ENCODE measurements at places on chromosomes 13 and 19. TPM values are rescaled to one million over a fixed set of nuclear protein-coding genes. Genes with fewer than 3 reads are reported as not detected.

Gene CD79A
- not detected for total RNA-seq

Gene IQCN
- total RNA-seq = 0.07 TPM

Gene CABP5
- not detected for total RNA-seq

Gene PSG6
- not detected for total RNA-seq

Gene ERICH6B
- total RNA-seq = not detected

DNA sequence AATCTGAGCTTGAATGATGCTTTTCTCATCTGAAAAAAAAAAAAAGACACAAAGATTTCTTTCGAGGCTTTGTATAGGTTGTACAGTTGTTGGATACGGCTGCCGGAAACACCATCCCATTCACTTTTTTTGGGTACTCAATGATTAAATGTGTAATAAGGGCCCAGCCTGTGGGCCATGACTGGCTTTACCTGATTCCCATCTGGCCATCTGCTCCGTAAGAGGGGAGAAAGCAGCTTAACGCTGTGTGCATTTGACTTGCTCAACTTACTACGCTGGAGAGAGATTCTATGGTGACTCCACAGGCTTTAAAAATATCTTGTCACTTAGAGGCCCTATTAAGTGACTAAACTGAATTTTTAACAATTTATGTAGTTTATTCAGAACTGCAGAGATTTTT, 731 bp downstream of the ZNF558 start:
- no peak for DNase-seq

- no peak for DNase-seq
Measured at GRCh38 chr19:35088131-35088913, 27.3 kb upstream of the FXYD3 start.

GRCh38 chr19:42480335-42481095, 37.8 kb upstream of the CXCL17 start:
- no peak for DNase-seq

DNA sequence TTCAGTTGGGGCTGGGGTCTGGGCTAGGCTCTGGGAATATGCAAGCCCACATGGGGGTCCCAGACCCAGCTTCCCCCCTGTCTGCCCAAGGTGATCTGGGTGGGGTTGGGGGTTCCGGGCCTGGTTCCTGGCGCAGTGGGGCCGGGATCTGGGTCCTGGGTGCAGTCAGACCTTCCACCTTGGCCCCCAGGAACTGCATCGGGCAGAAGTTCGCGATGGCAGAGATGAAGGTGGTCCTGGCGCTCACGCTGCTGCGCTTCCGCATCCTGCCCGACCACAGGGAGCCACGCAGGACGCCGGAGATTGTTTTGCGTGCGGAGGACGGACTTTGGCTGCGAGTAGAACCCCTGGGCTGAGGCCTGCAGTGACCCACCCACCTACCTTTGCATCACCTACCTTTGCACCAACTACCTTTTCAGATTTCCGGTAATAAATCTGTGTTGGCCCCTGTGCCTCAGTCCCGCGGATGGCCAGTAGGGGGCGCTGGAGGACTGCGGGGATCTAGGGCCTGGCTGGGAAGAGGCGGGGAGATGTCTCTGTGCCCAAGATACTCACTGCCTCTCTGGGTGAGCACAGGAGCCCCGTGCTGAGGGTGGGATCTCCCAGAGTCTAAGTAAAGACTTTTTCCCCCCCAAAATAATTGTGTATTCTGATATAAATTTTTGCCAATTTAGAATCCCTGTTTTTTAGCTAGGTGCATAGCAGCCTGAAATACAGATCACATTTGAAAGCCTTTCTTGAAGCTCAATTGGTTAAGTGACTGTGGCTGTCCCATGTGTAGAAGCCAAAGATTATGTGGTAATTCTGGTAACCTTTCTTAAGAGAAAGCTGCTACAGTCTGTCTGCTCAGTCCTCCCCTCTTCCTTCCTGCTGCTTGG, 11.5 kb upstream of the CYP4F3 start:
- peak; percentile 8 for DNase-seq

DNA sequence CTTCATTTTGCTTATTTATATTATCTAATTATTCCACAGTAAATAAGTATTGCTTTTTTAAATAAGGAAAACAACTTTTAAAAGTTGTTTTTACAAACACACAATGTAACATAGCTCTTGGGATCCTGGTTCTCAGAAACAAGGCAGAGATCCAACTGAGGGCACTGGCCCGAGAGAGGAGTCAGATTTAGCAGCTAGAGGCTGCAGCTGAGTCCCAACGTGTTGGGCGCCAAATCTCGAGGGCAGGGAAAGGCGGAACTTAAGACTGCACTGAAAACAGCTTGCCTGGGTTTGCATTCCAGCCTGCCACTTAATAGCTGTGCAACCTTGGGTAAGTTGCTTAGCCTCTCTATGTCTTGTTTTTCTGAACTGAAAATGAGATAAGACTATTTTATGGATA, 16.4 kb upstream of the WASF3 start:
- no peak for DNase-seq

- no peak for DNase-seq
Measured at GRCh38 chr19:3146677-3147100, 10.9 kb downstream of the GNA15 start.

- no peak for DNase-seq
Measured at GRCh38 chr13:35894636-35895035, 236.5 kb downstream of the DCLK1 start.

- no peak for DNase-seq
Measured at GRCh38 chr13:33394294-33394932, 108.9 kb upstream of the STARD13 start.

DNA sequence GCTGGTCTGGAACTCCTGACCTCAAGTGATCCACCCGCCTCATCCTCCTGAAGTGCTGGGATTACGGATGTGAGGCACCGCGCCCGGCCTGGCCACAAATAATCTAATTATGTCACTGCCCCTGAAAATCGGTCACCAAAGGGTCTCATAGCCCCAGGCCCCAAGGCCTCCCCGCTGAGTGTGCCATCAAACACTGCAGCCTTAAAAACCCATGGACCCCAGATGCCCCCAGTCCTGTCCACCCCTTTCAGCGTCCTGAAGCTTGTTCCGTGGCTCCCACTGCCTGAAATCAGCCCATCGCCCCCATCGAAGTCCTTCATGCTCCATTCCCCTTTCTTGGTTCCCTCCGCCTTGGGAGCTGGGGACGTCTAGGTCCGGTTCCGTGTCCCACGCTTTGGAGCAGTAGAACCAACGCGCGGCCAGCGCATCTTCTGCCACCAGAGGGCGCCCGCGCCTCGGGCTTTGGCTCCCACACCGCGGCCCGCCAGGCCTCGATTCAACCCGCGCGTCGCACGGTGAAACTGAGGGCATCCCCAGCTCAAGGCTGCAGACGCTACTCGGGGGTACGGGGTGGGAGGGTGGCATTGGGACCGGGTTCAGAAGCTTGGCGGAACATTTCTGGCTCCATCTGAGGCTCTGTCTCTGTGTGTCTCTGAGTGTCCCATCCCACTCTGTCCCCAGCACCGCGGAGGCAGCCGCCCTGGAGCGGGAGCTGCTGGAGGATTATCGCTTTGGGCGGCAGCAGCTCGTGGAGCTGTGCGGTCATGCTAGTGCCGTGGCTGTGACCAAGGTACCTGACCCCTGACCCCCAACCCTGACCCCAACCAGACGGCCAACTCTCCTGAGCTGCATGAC, 3.5 kb downstream of the YJEFN3 start:
- no peak for DNase-seq

GRCh38 chr13:28490061-28490460, 4.9 kb downstream of the FLT1 start:
- peak; percentile 66 for DNase-seq

DNA sequence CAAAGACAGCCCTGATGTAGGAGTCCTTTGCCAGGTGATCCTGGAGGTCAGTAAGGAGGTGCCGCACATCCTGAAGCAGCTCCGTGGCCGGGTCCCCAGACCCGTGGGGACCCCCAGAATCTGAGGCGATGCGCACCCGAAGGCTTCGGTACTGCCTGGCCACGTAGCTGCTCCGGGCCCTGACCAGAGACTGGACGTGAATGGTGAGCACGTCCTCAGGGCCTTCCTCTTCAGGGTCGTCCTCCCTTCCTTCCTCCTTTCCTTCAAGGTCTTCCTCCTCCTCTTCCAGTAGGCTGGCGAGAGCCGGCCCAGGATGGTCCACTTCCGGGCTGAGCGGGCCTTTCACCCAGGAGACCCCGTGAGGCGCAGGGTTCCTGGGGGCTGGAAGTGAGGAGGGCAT, 7.5 kb downstream of the RINL start:
- no peak for DNase-seq

- DNase-seq = no peak
Measured at GRCh38 chr13:49023431-49023830, 47.7 kb downstream of the FNDC3A start.

DNA sequence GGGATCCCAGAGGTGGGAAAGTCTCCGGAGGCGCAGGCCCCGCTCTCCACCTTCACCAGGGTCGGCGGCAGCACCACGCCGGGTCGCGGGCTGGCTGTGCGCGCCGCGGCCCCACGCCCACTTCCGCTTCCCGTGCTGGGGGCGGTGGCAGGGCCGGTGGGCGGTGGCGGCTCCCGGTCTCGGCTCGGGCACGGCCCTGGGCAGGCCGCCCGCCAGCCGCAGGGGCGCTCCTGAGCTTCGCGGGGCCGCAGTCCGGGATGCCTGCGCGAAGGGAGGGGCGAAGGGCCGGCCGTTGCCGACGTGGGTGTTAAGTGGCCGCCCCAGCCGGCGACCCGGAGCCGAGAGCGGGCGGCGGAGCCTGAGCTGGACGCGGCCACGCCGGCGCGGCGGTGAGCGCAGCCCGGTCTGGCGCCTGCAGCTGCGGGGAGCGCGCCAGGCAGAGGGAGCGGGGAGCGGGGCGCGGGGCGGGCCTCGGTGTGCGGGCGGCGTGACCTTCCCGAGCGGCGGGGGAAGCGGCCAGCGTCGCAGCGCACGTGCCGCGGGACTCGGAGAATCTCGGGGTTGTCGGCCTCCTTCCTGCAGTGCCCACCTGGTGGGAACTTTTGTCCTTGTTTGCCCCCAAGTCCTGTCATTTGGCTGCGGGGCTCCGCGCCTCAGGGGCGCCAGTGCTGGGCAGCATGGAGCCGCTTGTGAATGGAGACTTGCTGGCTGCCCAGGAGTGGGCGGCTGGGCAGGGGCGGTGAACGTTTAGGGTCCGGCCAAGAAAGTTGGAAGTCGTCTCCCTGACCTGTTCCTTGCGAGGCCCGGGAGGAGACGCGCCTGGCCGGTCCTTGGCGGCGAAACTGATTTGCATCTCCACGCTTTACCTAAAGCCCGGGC, at the start of gene SLC25A15:
Gene SLC25A15 (plus strand): TSS at position 337 of the 879 bp plus-strand sequence. CDS start 3,616 bp downstream, outside the sequence.
- peak; percentile 60 for DNase-seq

DNA sequence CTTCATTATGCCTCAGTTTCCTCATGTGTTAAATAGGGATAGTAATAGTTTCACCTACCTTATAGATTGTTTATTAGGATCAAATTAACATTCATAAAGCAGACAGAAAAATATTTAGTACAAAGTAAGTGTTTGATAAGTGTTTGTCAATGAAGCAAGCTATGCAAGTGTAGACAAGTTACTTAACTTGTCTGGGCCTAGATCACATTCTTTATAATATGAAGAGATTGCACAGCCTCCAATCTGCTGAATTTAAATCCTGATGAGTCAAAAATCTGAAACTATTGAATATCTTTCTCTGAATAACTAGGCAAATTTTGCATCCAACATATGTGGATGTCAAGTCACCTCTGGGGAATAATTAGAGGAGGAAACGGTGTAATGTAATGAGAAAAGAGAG, 170.5 kb downstream of the MZT1 start:
- DNase-seq = no peak

DNA sequence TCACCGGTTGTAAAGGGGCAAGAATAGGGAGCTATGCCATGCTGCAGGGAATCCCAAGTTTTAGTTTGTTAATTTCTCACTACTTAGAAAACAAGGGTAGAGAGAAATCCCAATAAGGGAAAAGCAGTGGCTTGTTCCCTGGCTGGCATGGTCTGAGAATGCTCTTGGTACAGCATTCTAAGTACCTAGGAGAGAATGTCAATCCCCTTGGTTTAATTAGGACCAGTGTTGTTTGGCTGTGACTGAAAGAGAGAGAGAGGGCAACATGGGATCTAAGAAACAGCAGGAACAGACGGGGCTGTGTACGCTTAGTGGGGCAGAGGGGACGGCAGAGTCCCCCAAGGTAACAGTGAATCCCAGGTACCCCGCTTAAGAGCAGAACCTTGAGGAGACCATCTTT, 228.8 kb downstream of the PCDH9 start:
- DNase-seq = no peak

- no peak for DNase-seq
Measured at GRCh38 chr13:53092931-53093330, 64.3 kb downstream of the OLFM4 start.

DNA sequence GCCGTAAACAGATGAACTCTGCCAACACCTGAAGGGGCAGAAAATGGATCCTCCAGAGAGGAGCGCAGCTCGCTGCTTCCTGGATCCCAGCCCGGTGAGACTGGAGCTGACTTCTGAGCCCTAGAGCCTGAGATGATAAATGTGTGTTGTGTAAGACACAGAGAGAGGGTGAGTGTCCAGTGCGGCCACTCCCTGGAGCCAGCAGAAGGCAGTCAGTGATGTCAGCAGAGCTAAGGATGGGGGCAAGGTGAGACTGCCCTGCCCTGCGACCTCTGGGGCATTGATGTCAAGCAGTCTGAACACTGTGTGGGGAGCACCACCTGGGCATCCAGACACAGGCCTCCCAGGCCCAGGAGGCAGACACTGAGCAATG, 9.7 kb upstream of the SLC35E1 start:
- no peak for DNase-seq

DNA sequence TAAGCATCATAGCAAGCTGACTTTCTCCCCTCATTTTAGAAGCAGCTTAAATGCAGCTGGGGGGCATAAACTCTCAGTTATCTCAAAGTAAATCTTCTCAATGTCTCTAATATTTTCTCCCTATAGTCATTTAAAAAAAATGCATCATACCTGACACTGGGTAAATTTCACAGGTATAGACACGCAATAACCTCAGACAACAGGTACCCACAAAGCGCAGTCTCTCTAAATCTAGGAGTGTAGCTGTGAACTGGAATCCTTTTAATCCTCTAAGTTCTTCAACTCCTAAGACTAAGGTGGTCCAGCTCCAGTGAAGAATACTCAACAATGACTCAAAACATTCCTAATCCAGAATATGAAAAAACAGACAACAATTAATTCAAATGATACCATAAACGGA, 141.2 kb downstream of the MYCBP2 start:
- no peak for DNase-seq
